ENCODE measurements at places on chromosomes 11 and 22.

DNA sequence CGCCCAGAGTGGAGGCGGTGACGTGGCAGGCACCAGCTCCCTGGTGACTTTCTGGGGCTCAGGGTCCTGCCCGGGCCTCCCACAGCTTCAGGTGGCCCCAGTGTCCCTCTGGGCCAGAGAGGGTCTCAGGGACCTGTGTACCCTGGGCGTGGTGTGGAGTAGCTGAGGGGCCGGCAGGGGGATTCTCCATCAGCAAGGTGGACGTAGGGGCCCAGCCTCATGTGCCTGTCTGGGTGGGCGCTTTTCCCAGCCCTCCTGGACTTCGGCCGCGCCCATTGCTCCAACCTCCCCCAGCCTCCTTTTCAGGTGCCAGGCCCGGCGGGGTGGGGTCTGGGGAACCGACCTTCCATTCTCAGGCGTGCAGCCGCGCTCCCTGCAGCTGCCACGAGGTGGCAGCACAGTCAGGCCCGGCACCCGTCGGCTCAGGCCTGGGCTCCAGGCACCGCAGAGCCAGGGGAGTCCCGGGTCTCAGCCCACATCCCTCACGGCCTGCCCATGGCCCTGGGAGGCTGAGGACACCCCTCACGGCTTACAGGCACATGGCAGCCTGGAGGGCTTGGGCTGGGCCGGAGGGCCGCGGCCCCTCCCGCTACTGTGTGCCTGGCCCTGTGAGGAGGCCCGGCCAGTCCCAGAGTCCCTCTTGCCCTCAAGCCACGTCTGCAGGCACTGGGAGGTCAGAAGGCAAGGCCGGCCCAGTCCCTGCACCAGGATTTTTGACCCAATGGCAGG is 19.9 kb upstream of the MUC5B start:
- DNase-seq: peak; percentile 65

GRCh38 chr11:66749091-66749490 is 20.1 kb upstream of the SPTBN2 start:
- DNase-seq: no peak

- no peak for DNase-seq
Observed at GRCh38 chr11:31875866-31876560, 64.9 kb upstream of the PAX6 start.

DNA sequence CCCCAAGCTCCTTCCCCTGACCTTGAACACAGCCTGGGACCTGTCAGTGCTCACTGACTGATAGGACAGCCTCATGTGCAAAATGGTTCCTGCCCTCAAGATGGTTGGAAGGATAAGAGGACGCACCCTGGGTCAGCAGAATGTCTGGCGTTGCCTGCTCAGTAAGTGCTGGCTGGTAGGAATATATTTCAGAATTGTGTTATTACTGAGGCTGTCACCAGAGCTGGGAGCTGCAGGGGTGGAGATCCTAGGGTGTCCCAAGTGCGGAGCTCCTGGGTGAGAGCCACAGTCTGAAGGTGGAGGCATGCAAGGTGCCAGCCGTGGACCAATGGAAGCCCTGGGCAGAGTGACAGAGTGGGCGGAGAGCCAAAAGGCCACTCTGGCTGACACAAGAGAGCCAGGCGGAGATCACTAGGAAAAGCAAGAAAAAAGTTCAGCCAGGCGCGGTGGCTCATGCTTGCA is 1.0 kb upstream of the SEC14L4 start:
- no peak for DNase-seq

GRCh38 chr11:101390539-101390938 is 193.3 kb downstream of the TRPC6 start:
- DNase-seq: peak; percentile 4

Measured in NB4 (cell line).